ENCODE measurements at places on chromosomes 4 and X. TPM values are rescaled to one million over a fixed set of nuclear protein-coding genes. Genes with fewer than 3 reads are reported as not detected.

DNA sequence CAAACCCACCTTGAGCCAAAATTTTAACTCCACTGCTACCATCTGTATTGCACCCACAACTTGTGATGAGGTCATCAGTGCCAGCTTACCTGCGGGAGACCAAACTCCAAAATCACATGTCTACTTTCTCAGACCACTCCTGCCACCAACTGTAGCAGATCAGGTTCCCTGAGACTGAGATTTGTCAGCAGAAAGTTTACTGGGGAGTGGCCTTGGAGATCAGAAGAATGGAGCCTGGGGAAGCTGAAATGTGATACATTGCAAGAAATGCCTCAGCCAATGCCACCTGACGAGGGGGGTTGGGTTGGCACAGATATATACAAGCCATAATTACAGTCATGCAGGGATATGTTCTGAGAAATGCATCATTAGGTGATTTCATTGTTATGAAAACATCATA, 19.1 kb downstream of the HAUS3 start:
- no peak overlapping the region for H3K4me3 ChIP-seq
- no peaks in the 10 kb centered on the region for H3K4me1 ChIP-seq
- H3K36me3 ChIP-seq = no peaks in the 10 kb centered on the region
- H3K27ac ChIP-seq = no peak overlapping the region
- DNase-seq = no peak
- no peaks in the 10 kb centered on the region for H3K27me3 ChIP-seq

DNA sequence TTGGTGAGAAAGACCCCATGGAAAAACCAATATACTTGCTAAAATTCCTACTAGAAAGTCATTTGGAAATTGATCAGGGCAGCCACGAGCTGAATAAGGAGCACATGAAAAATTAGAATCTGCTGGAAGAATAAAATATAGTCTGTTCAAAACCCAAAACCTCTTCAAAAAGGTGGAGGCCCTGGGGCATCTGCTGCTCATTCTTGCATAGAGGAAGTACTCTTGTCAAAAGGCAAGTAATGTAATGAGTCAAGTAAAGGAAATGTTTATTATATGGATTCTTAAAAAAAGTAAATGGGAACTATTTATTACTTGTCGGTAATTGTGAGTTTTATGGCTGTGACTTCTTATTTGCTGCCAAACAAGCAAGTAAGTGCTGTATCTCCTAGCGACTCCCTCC, 109.5 kb downstream of the GK start:
- no peaks in the 10 kb centered on the region for H3K4me1 ChIP-seq
- H3K27ac ChIP-seq = no peak overlapping the region
- DNase-seq = no peak
- H3K27me3 ChIP-seq = no peaks in the 10 kb centered on the region
- H3K36me3 ChIP-seq = no peaks in the 10 kb centered on the region

- H3K4me3 ChIP-seq = no peak overlapping the region
- H3K27ac ChIP-seq = no peak overlapping the region
- H3K27me3 ChIP-seq = no peaks in the 10 kb centered on the region
- H3K36me3 ChIP-seq = no peaks in the 10 kb centered on the region
Observed at GRCh38 chrX:46693149-46693548, 65.8 kb downstream of the SLC9A7 start.

DNA sequence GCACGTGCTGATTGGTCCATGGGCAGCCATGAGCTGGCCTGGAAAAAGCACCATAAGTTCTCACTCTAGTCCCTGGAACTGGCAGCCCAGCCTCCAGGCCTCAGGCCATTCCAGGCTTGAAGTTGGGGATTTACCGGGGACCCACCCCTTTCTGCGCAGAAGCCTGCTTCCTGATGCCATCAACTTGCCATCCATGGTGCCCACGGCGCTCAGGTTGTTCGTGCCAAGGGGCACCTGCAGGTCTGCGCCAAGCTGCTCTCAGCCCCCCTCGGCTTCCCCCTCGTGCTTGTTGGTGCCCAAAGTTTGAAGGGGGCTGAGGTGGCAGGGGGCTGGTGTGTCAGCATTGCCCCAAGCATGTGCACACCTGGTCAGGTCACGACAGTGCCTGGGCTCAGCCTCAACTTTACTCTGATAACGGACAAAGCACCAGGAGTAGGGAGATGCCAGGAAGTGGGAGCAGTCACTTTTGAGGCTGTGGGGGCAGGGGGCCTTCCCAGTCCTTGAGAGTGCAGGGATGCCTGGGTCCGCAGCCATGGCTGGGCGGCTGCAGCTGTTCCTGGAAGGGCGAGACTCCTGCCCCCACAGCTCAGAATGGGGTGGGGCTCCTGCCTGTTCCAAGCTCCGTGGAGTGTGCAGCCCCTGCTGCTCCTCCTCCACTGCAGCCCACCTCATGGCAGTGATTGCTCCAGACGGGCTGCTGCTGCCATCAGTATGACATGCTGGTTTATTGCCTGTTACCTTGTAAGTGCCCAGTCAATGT, 24.9 kb downstream of the DCUN1D4 start:
- no peaks in the 10 kb centered on the region for H3K27me3 ChIP-seq
- H3K27ac ChIP-seq = no peak overlapping the region
- no peak for DNase-seq
- no peaks in the 10 kb centered on the region for H3K4me1 ChIP-seq

DNA sequence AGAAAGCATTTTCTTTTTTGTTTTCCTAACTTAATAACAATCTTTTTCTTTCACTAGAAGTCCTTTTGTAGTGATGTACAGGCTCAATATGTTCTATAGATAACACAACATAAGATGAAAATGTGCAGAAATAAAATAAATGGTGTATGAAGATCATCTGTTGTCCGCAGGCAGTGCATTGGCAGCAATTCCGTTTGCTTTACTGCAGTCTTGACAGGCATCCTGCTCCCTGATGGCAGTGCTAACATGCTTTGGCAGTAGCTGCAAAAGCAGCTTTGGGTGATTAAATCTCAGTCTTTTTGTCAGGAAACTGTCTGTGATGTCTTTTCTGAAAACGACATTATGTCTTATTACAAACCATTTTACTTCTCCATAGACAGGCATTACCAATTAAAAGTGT, 131.4 kb downstream of the TRAM1L1 start:
- no peak for DNase-seq
- no peaks in the 10 kb centered on the region for H3K27me3 ChIP-seq
- H3K27ac ChIP-seq = no peak overlapping the region
- no peaks in the 10 kb centered on the region for H3K4me1 ChIP-seq
- H3K4me3 ChIP-seq = no peak overlapping the region
- no peaks in the 10 kb centered on the region for H3K36me3 ChIP-seq

- no peaks in the 10 kb centered on the region for H3K27me3 ChIP-seq
- no peak overlapping the region for H3K4me3 ChIP-seq
- DNase-seq = no peak
- H3K36me3 ChIP-seq = no peaks in the 10 kb centered on the region
Observed at GRCh38 chr4:152334931-152335330, 201.0 kb downstream of the FBXW7 start.

DNA sequence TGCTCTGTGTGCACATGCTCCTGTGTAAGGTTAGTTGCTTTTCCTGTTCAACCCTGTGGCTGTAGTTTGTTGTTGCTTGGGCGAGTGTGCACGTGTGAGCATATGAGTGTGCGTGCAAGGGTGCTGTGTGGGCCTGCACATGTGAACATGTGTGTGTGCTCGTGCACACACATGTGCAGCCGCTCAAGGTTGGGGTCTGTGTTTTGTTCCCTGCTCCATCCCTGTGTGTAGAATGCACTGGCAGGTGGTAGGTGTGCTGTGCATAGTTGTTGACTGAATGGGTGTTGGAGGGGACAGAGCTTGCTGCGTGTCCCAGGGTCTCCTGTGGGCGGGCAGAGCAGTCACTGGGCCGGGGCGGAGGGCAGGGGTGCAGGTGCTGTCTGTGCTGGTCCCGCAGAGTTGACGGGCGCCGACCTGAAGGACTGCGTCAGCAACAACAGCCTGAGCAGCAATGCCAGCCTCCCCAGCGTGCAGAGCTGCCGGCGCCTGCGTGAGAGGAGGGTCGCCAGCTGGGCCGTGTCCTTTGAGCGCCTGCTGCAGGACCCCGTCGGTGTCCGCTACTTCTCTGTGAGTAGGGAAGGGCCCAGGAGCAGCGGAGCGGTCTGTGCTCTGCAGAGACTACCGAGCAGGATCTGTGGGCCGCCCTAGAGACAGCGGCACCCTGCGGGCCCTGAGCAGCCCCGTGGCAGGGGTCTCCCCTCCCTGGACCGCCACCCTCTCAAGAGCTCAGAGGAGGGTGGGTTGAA, 27.9 kb upstream of the HGFAC start:
- no peak overlapping the region for H3K4me3 ChIP-seq
- no peaks in the 10 kb centered on the region for H3K36me3 ChIP-seq

GRCh38 chr4:26861434-26862186, 969 bp downstream of the STIM2 start:
- DNase-seq = peak; percentile 56
- H3K4me3 ChIP-seq = peak overlapping the region; percentile 91
- H3K36me3 ChIP-seq = no peaks in the 10 kb centered on the region
- no peaks in the 10 kb centered on the region for H3K27me3 ChIP-seq
- peak overlapping the region; percentile 91 for H3K27ac ChIP-seq

DNA sequence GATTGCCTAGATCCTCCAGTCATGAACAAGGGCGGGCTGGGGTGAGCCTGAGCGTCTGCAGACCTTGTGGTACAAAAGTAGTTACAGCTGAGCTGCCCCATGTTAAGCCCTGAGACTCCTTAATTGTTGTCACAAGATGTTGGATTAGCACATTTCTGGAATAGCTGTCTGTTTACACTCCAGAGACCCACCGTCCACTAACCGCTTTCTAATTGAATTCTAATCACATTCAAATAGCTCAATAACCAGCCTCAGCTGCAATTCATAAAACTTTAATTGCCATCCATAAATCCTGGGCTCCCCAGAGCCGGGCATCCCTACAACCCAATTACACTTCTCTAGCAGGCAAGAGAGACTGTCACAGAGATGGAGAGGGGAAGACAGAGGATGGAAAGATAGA, 1.6 kb upstream of the GSX2 start:
- no peak overlapping the region for H3K27ac ChIP-seq
- no peak overlapping the region for H3K4me3 ChIP-seq
- peaks cover 9% of the 10 kb centered on the region for H3K4me1 ChIP-seq
- peaks cover 62% of the 10 kb centered on the region for H3K27me3 ChIP-seq
- H3K36me3 ChIP-seq = no peaks in the 10 kb centered on the region

DNA sequence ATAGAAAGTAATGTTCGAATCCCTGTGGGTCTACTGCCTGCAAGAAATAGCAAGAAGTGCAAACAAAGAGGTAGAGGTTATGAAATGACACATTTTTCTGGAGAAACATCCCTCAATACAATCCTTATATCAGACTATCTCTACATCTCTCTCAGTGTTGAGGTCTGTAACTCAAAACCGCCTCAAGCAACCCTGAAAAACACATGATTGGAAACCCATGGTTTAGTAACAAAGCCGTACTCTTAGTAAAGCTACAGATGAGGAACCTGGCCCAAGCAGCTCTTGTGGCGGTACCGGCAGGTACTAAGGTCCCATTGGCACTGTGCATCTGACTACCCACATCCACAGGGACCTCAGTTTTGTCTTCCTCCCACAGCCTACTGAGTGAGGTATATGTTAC, 53.9 kb downstream of the IRF2 start:
- H3K4me1 ChIP-seq = peaks cover 24% of the 10 kb centered on the region
- no peak for DNase-seq
- no peak overlapping the region for H3K27ac ChIP-seq
- no peak overlapping the region for H3K4me3 ChIP-seq

GRCh38 chr4:47075919-47076318, 44.6 kb downstream of the GABRB1 start:
- no peak overlapping the region for H3K27ac ChIP-seq
- no peak for DNase-seq
- H3K4me1 ChIP-seq = no peaks in the 10 kb centered on the region
- H3K4me3 ChIP-seq = no peak overlapping the region

The DGKK gene
- 0.06 TPM for total RNA-seq

The UGT2B10 gene
- total RNA-seq = not detected

The IL21 gene
- not detected for total RNA-seq

The CTAG1B gene
- not detected for total RNA-seq

The PDGFRA gene
- total RNA-seq = 82.2 TPM

The NAT8L gene
- total RNA-seq = 0.41 TPM

The BGN gene
- total RNA-seq = 16.9 TPM

Data from prostate gland (tissue), 2 donors.